ENCODE measurements at places on chromosomes 12 and 14. TPM values are rescaled to one million over a fixed set of nuclear protein-coding genes. Genes with fewer than 3 reads are reported as not detected.

HCAR2 gene
- polyA plus RNA-seq: not detected

AICDA gene
- polyA plus RNA-seq: 0.57 TPM

DNA sequence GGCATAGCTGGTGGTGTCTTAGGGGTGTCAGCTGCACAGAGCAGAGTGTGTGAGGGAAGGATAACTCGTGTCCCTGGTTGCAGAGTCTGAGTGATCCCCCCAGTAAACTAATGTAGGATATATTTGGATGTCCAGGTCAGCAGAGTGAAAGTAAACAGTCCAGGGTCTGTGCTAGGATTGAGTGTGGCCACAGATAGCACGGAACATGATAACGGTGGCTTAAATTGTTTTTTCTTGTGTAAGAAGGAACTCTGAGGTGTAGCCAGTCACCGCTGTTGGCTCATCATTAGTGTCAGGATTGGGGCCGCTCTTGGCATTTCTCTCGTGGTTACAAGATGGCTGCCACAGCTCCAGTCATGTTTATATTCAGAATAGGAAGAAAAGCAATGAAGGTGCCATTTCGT, 97.3 kb downstream of the DERA start:
- no peak for DNase-seq

GRCh38 chr12:24560192-24560775, 388.6 kb downstream of the BCAT1 start:
- DNase-seq: no peak

- DNase-seq: no peak
Observed at GRCh38 chr12:64729909-64730587, 29.2 kb downstream of the GNS start.

DNA sequence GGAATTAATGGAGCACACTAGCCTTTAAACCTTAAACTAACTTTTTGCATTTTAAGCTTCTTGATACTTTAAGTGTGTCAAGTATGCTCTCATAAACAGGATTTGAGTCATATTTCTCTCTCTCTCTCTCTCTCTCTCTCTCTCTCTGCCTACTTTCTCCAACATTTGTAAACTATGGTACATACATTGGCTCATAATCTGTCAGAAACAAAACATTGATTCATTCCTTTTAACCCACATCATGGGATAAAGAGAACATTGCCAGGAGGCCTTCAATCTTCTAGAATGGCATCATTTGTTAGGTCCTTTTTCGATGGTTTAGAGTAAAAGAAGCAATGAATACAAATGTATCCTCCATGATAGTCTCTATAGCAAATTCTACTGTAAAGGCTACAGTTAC, 81.6 kb upstream of the RERGL start:
- DNase-seq: no peak

DNA sequence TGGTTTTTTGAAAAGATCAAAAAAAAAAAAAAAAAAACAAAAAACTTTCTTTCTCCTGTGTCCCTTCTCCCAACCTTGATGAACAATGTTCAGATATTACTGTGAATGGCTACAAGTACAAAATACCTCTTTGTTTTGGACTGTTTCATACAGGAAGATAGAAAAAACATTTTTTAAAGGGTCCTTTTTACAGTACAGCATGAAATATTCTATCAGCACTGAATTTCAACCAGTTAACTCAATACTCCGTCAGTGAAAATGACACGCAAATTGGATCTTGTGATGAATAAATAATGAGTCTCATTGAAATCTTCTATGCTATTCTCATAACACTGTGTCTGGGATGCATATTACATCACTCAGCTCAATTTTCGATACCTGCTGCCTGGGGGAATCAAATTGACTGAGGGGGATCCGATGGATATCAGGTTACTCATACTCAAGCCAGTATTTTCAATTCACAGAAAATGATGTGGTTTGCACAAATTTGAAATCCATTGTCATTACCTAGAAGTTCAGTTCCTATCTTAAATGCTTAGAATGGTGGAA, 179.6 kb downstream of the TMTC2 start:
- no peak for DNase-seq

DNA sequence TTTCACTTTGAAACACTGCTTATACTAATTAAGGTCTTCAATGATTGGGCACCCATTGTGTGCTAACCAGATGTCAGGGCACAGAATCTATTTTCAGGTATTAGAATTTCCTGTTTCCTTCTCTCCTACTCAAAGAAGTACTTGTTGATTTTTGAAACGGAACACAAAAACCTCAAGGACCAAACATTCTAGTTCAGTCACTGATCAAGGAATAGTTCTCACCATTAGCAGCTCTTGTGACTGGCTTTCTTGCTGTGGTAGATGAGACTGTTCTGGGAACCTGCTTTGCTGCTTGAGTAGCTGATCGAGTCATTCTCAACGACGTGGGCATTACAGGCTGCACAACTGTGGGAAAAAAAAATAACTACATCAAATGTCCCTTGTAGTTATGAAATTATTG, 11.0 kb downstream of the DLGAP5 start:
- no peak for DNase-seq

GRCh38 chr12:106721915-106722314, 52.6 kb upstream of the RIC8B start:
- no peak for DNase-seq

GRCh38 chr14:86625637-86626036, 1095.7 kb downstream of the FLRT2 start:
- no peak for DNase-seq

GRCh38 chr12:124682425-124683151, 115.2 kb upstream of the NCOR2 start:
- DNase-seq: no peak

GRCh38 chr12:110203546-110203945, 77.5 kb upstream of the ATP2A2 start:
- no peak for DNase-seq

DNA sequence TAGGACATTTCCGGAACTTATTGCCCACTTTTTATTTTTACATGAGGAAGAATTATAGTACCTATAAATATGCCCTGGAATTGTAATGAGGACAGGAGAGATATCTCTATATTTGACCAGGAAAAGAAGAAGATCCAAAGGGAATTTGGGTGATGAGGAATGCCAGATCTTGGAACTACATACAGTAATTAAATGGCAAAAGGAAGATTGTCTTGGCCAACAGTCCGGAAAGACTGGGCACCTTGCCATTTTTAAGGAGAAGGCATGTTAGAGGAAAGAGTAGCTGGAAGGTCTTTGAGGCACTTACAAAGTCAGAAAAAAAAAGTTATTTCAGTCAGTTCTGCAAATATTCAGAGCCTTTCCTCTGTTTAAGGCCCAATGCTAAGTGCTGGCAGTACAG, 616.4 kb downstream of the MED13L start:
- DNase-seq: peak; percentile 35
